Uterus (tissue), 4 donors: ENCODE measurements at places on chromosomes 3 and 15. TPM values are rescaled to one million over a fixed set of nuclear protein-coding genes. Genes with fewer than 3 reads are reported as not detected.

GRCh38 chr3:67437789-67438188 is 216.6 kb downstream of the SUCLG2 start:
- DNase-seq: no peak

DNA sequence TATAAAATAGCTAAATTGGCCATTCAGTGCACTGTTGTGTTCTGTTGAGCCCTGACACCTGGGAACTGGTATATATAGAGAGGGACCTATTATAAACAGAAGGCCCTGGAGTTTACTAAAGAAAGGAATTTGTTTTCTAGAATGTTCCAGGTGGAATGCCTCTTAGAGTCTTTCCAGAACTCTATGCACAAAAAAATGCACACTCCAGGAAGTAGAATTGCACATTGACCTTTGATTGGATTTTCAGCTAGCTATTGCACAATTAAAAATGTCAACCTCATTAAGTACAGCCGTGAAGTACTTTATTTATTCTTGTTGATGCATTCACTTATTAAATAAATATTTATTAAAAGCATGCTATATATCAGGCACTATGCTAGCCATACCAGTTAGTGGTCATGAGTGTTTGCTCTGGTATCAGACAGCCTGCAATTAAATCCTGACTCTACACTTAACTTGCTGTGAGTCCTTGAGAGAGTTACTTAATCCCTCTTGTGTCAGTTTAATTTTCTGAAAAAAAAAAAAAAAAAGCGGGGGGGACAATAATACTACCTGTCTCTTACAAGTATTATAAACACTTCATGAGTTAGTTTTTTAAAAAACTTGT is 40.8 kb downstream of the NDUFB4 start:
- DNase-seq: no peak

- DNase-seq: no peak
Observed at GRCh38 chr3:100400419-100400779, 490 bp downstream of the TOMM70 start.

- peak; percentile 47 for DNase-seq
Observed at GRCh38 chr3:12663401-12663935, 449 bp downstream of the RAF1 start.

MYO5A gene
- 26.0 TPM for total RNA-seq

WDR53 gene
- total RNA-seq: 8.5 TPM

LRRK1 gene
- total RNA-seq: 36.6 TPM

DNA sequence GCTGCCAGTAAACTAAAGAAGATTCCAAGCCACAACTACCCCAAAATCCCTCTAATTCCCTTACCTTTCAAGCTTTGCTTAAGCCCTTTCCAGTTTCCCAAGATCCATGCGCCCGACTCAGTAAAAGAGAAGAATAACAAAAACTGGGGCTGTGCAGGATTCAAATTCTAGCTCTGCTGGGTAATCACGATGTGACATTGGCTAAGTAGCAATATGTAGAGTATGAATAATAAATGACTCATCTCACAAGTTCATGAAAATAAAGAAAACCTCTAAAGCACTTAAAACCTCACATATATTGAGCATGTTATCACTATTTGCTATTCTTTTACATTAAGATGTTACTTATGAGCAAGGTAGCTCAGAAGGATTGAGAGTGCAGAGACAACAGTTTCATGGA is 522.2 kb upstream of the ZNF717 start:
- DNase-seq: no peak

SKOR1 gene
- 0.35 TPM for total RNA-seq
